ENCODE measurements at places on chromosomes 11 and 22.

DNA sequence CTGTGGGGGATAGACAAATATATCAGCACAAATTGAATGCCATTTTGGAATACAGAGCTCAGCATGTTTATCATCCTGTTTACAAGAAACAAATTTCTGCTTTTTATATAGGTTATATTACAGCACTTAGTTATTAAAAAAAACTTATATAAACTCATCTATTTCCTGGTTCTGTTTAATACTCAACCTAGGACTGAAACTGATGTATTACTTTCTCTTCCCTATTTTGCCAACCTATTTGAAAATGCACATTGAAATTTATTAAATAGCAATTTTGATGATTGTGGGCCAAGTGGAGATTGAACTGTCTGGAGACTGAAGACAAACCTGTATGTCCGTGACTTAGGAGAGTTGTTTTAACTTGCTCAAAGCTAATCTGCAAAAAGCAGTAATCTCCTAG, 288.3 kb upstream of the ANO3 start:
- no peak for DNase-seq

DNA sequence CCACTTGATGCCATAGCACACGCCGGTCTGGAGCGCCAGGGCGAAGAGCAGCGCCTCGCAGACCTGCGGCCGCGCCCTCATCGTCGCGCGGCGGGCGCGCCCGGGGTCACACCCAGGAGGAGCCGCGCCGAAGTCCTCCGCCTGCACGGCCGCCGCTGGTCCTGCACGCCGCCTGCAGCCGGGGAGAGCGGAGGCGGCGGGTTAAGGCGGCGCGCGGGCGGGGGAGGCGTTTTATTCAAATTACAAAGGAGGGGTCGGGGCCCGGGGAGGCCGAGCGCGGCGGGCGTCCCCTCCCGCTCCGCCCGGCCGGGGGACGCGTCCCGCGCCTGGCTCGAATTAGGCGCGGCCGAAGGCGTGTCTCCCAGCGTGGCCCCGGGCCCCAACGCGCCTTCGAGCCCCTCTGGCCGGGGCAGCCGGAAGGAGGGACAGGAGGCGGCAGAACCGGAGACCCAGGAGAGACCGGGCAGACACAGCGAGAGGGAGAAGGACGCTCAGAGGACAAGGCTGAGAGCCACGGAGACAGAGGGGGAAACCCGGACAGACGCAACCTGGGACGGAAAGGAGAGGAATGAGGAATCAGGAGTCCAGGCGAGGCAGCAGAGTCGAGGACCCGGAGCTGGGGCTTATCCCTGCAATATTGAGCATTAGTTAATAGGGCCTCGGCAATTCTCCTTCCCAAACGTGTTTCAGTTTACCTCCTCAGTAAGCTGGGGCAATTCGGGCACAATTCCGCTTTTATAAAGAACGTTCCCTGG, at the start of gene WNT11:
TSS of gene WNT11 (minus strand) at position 176 of the 755 bp plus-strand sequence. CDS start at position 81, 95 bp downstream.
- no peak for DNase-seq

DNA sequence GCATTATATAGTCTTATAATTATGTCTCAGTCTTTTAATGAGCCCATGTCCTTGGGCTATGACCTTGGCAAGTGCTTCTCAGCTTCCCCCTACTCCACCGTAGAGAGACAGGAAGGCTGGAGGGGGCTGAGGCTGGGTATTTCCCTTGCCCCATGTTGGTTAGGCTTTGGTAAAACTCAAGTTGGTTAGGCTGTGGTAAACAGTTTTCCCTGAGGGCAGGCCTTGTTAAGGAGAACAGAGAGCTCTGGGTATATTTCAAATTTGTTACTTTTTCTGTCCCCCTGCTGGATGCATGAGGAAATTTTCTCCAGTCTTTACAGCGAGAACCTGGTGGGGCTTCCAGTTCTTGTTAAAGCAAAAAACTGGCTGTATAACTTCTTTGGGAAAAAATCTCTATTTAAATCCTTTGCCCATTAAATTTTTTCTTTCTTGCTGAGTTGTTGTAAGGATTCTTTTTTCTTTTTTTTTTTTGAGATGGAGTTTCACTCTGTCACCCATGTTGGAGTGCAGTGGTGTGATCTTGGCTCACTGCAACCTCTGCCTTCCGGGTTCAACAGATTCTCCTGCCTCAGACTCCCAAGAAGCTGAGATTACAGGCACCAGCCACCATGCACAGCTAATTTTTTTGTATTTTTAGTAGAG, 12.2 kb upstream of the DCHS1 start:
- DNase-seq: no peak

- no peak for DNase-seq
Observed at GRCh38 chr11:112565551-112565950, 304.9 kb upstream of the PLET1 start.

GRCh38 chr11:129387434-129387833, 11.8 kb downstream of the BARX2 start:
- no peak for DNase-seq

- DNase-seq: no peak
Observed at GRCh38 chr11:68695531-68695930, 11.2 kb downstream of the GAL start.

GRCh38 chr22:27786291-27786932, 15.1 kb downstream of the MN1 start:
- DNase-seq: no peak

DNA sequence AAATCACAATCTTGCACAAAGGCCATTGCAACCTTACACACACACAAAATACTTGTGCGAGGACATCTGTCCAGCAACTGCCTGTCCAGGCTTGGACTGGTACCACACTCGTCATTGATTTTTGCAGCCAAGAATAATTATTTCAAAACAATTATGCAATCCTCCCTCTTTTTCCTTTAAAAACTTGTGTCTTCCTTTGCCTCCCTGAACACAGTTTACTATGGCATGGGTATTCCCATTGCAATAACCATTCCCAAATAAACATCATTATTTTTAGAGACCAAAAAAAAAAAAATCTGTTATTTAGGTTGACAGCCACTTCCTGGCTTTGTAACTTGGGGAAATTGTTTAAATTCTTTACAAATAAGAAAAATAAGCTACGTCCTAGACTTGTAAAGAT, 54.0 kb downstream of the C11orf91 start:
- no peak for DNase-seq

DNA sequence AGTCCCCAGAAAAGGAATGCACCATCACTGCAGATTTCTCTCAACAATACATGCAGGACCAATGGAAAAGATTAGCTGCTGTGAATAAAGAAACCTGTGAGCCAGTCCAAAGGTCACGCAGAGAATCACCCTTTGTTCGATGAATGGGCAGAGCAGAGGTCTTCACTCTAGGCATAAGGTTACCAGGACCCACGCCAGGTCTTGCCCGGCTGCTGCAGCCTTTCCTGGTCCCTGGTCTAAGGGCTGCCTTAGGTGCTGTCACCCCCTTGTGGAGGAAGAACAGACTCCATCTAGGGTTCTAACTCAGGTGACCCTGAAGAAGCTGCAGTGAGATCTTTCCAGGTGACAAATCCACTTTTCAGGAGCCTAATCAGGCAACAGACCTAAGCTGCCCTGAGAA, 29.0 kb upstream of the NAP1L4 start:
- no peak for DNase-seq

DNA sequence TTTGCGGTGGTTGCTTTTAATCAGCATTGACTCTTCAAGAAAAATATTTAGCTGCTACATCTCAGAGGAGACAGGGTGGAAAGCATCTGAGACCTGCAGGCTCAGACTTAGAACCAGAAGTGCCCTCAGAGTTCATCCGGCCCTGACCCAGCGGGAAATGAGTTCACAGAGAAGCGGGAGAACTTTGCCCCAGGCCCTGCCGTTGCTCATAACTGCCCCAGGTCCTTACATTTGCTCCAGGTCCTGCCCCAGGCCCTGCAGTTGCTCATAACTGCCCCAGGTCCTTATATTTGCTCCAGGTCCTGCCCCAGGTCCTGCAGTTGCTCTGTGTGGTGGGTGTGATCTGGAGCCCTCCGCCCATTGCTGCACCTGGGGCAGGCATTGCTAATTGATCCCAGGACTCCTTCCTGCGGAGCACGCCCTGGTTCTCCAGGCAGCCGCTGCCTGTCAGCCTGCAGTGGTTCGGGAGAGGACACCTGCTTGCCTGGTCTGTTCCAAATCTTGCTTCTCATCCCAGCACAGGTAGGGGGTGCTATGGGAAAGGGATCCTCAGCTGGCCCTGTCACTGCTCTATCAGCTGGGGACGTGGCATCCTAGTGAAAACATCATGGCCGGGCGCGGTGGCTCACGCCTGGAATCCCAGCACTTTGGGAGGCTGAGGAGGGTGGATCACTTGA, 58.1 kb upstream of the PPP6R3 start:
- DNase-seq: no peak

DNA sequence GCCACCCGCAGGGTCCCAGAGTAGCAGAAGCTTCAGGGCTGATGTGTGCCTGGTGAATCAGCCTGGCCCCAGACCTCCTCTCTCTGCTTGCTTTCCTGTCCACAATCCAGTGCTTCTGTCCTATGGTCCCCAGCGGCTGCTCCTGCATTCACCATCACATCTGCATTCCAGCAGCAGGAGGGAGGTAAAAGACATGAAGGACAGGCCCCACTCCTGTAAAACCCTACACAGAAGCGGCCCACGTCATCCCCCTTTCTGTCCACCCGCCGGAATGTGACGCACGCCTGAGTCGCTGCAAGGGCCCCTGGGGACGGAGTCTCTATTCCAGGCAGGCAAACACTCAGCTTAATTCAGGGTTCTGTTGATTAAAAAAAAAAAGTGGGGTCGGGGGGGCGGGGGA, 58.3 kb downstream of the CDKN1C start:
- DNase-seq: no peak

- DNase-seq: no peak
Observed at GRCh38 chr11:14212986-14213385, 146.0 kb downstream of the RRAS2 start.

DNA sequence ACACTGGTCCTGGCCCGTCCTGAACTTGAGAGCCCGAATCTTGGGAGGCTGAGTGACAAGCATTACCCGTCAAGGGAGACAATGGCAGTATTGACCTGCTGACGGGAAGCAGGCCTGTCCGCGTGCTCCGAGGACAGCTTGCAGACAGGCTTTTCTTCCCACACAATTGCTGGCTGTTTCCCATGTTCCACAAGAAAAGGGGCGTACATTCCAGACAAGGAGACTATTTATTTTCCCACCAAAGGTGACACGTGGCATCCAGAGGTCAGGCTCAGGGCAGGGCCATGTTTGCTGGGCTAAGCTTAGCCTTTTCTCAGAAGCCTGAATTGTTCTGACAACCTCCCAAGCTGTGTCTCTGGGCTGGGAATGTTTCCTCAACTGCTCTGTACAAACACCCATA, 86.9 kb upstream of the SPON1 start:
- DNase-seq: no peak

GRCh38 chr22:18145676-18146388, 4.1 kb upstream of the USP18 start:
- no peak for DNase-seq

GRCh38 chr11:122775675-122776271, 62.5 kb upstream of the CRTAM start:
- no peak for DNase-seq

DNA sequence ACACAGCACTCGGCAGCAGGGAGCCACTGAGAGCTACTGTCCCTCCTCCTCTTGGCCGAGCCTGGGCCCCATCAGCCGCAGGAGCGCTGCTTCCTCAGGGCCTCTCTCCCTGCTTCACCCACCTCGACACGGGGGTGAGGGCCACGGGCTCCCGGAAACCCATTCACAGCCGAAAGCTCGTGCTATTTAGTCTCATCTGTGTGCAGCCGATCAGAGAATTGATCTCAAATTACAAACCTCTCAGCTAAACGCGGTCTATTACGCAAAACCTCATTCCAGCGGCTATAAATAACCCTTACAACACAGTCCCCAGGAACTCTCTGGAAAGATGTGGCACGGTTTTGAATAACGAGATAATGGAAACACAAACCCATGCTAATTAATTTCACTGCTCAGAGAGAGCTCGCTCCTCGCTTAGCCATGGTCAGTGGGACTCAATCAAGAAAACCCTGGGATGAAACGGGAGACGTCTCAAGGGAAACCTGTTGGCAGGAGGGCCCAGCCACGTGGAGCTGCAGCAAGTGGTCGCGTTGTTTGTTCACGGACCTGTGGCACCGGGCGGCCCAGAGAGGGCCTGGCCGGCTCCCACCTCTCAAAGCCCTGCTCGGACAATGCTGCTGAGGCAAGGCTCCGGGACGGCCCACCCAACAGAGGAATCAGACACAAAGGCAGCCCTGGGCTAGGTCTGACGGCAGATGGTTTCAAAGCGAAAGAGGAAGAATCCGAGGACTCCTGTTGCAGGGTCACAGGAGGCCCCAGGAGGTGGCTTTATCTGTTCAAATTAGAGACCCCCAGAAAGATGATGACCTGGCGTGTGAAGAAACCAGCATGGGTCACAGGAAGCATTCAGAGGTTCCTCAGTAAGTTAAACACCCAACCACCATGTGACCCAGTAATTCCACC, 210.5 kb downstream of the CTTN start:
- no peak for DNase-seq

DNA sequence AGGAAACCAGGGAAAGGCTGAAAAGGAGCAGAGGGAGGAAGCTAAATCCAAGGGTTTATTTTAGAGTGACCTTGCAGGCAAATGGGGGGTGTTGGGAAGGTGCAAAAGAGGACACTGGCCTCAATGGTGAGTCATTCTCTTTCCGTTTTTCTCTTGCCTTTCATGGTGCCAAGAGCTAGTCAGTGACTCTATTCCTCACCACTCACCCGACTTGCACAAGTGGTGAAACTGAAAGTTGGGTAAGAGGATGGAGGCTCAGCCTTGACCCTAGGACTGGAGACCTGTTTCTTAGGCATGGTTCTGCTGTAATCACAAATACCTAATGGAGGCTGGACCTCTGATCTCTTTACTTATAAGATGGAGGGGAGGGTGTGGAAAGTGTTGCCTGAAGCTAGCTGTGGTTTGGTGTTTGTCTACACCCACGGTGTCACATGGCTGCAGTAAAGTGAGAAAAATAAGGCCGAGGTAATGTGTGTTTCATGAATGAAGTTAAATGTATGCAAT, 67.3 kb upstream of the CREB3L1 start:
- DNase-seq: no peak

All from KG1 (cell line).